ENCODE measurements at places on chromosomes 5 and 9. TPM values are rescaled to one million over a fixed set of nuclear protein-coding genes. Genes with fewer than 3 reads are reported as not detected.

PTGES gene
- 2.0 TPM for total RNA-seq

IL13 gene
- not detected for total RNA-seq

SLC34A3 gene
- not detected for total RNA-seq

TOR4A gene
- 0.49 TPM for total RNA-seq

WDR38 gene
- total RNA-seq = 0.25 TPM

HARS1 gene
- 59.3 TPM for total RNA-seq

SAPCD2 gene
- 1.5 TPM for total RNA-seq

TAF11L5 gene
- not detected for total RNA-seq
